ENCODE measurements at places on chromosomes 5 and 9. TPM values are rescaled to one million over a fixed set of nuclear protein-coding genes. Genes with fewer than 3 reads are reported as not detected.

- no peak for DNase-seq
Observed at GRCh38 chr5:179355976-179356974, 11.0 kb upstream of the ADAMTS2 start.

DNA sequence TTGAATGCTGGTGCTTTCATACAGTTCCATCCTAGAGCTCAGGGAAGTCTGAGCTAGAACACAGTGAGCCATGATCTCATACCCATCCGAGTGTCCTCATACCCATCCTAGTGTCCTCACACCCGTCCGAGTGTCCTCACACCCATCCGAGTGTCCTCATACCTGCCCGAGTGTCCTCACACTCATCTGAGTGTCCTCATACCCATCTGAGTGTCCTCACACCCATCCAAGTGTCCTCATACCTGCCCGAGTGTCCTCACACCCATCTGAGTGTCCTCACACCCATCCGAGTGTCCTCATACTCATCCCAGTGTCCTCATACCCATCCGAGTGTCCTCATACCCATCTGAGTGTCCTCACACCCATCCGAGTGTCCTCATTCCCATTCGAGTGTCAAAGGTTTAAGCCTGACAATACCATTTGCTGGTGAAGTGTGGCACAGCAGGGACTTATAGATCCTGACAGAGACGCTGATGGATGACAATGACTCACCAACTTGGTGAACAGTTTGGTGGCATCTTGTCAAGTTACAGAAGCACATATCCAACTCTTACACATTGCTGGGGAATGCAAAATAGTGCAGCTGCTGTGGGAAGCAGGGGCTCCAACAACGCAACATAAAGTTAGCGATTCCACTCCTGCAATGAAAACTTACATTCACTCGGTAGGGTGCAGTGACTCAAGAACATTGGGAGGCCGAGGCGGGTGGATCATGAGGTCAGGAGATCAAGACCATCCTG lies 77.0 kb upstream of the COL5A1 start:
- no peak for DNase-seq

- no peak for DNase-seq
Observed at GRCh38 chr5:151509231-151509630, 61.8 kb downstream of the SLC36A1 start.

DNA sequence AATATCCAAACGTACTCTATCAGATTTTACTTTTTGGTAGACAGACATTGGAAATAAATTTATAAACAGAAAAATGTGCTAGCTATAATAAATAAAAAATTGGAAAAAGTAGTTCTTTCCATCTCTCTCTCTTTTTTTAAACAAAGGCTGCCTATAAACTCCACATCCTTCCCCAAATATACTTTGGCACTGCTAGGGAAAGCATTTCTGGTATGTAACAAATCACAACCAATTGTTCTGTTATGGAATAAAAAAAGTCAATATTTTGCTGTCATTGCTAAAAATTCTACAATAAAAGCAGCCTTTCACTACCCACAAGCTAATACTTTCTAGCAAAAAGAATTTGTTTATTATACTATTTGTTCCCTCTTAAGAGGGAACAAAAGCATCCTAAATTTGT lies 169.2 kb upstream of the TARS1 start:
- DNase-seq = no peak

GRCh38 chr5:65161655-65162054 lies 320.1 kb downstream of the ADAMTS6 start:
- DNase-seq = no peak

DNA sequence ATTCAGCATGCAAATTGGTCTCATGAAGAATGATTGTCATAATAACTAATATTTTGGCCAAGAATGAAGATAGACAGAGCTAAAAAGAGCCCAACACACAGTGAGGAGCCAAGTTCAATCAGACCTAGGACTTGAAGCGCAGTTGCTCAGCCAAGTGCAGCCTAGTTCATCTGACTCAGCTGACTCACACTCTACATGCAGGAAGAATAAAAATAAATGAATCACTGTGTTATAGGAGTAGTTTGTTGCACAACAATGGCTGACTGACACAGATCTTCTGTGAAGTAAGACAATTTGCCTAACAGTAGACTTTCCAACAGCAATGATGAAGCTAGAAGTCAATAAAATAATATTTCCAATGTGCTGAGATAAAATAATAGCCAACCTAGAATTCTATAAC lies 261.5 kb downstream of the CEMIP2 start:
- DNase-seq = no peak

DNA sequence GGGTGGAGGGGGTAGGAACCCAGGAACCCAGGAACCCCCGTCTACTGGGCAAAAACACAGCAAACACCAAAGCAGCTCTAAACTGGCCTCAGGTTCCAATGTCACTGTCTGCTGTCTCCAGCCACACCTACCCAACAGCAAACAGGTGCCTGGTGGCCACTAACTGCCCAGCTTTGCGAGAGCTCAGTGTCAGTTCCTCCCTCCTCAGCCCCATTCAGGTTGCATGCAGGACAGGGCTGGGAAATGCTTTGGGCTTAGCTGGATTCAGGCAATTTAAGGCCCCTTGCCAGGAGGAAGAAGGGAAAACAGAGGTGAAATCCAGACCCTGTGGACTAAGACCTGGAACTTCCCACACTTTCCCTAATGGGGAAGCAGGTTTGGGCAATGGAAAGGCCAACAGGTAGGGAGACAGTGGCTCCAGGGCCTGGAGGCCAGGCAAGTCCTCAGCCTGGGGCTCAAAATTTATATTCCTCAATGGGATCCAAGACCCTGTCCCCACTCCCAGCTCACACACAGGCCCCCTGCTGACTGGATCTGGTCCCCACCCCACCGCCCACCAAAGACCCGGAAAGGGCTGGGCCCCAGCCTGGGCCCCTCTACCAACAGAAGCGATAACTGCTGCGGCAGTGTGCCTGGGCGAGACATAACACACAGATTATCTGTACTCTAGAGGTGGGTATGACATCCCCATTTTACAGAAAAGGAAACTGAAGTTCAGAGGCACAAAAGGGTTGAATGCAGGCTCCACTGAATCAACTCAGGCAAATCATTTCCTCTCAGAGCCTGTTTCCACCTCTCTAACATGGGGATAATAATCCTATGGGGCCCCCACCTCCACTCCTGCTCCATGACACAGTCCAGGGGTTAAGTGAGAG lies 3.5 kb downstream of the EEIG1 start:
- peak; percentile 38 for DNase-seq

- DNase-seq = peak; percentile 9
Observed at GRCh38 chr5:69271376-69271775, 36.7 kb downstream of the CDK7 start.

Gene CTNNAL1
- 7.6 TPM for total RNA-seq

Gene FGFR4
- total RNA-seq = 0.72 TPM

Gene RNF183
- total RNA-seq = not detected

Gene PSD2
- total RNA-seq = 1.3 TPM

Gene AP3B1
- 48.5 TPM for total RNA-seq

Data from natural killer cell (primary cell).